ENCODE measurements at places on chromosomes 1 and 21.

GRCh38 chr21:43591571-43591970 is 67.7 kb downstream of the HSF2BP start:
- DNase-seq, result no peak

GRCh38 chr1:50971748-50972305 is 1.8 kb downstream of the CDKN2C start:
- DNase-seq, result no peak

- no peak for DNase-seq
Observed at GRCh38 chr21:14115646-14116045, 95.1 kb downstream of the LIPI start.

GRCh38 chr1:151815716-151816327 is 10.6 kb upstream of the LINGO4 start:
- DNase-seq, result no peak

DNA sequence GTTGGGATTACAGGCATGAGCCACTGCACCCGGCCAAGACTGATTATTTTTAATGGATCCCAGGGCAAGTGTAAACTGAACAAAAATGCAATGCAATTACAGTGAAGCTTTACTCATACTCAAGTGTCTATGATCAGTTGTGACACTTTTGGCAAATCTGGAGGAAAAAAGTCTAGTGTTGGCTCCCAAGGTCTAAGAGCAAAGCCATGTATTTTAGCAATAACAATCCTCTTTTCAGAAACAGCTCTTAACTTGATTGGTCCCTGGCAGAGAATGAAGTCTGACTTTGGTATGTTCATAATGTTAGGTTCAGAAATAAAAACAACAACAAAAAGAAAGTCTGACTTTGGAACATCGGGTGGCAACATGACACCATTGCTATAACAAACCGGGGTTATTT is 40.2 kb upstream of the C1orf53 start:
- DNase-seq, result no peak

Data from stimulated activated CD8-positive, alpha-beta memory T cell treated with anti-CD3 and anti-CD28 coated beads, Interleukin-7, amount 100 ng/mL, for 1 hour (primary cell).